Progenitor cell of endocrine pancreas (in vitro differentiated cells): ENCODE measurements at places on chromosomes 12 and 14. TPM values are rescaled to one million over a fixed set of nuclear protein-coding genes. Genes with fewer than 3 reads are reported as not detected.

The MEG3 gene
- 31.0 and 32.3 TPM in 2 replicates for total RNA-seq

The EIF2S3B gene
- total RNA-seq, result 1.8 and 2.4 TPM in 2 replicates

The ANKS1B gene
- 10.1 and 14.0 TPM in 2 replicates for total RNA-seq

DNA sequence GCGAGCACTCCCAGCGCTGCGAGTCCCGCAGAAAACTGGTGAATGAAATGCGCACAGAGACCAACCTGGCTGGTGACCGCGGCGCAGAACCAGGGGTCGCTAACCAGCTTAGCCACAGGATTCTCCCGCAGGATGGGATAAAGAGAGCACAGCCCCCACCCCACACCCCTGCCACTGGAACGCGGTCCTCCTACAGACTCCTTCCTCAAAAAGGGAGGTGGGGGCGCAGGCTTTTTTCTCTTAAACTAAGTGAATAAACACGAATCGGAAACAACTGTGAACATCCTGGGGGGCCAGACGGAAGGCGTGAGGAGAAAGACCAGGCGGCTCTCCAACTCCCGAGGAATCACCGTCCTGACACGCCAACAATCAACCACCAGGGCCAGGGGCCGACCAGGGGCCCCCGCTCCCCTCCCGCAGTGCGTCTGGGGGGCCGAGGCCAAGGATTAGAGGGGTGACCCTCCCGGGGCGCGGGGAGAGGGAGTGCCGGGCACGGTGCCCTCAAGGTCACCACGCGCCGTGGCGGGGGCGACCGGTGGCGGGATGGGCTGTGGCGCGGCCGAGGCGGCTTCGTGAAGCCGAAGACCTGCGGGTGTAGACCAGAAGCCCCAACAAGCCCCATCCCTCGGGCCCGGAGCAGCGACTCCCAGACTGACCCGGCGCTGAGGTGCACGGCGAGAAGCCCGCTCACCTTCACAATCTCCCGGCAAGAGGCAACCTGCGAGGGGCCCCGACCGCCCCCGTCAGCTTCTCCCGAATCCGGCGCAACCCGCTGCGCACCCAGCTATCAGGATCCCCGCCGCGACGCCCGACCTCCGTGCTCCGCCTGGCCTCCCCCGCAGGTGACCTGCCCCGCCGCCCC is 704 bp downstream of the ATP2B1 start:
- peak overlapping the region; percentile 98 for H3K4me3 ChIP-seq
- peak; percentile 24 for DNase-seq
- no peaks in the 10 kb centered on the region for H3K36me3 ChIP-seq
- no peaks in the 10 kb centered on the region for H3K27me3 ChIP-seq

The OVCH1 gene
- total RNA-seq, result 0.31 and 0.65 TPM in 2 replicates

The ANKRD9 gene
- 24.5 and 26.5 TPM in 2 replicates for total RNA-seq

- H3K4me1 ChIP-seq, result no peaks in the 10 kb centered on the region
- no peak overlapping the region for H3K4me3 ChIP-seq
- H3K36me3 ChIP-seq, result peaks cover 10% of the 10 kb centered on the region
- no peak for DNase-seq
Observed at GRCh38 chr12:124352839-124353238, 57.9 kb downstream of the RFLNA start.

The LRRC23 gene
- total RNA-seq, result 20.7 and 21.5 TPM in 2 replicates

DNA sequence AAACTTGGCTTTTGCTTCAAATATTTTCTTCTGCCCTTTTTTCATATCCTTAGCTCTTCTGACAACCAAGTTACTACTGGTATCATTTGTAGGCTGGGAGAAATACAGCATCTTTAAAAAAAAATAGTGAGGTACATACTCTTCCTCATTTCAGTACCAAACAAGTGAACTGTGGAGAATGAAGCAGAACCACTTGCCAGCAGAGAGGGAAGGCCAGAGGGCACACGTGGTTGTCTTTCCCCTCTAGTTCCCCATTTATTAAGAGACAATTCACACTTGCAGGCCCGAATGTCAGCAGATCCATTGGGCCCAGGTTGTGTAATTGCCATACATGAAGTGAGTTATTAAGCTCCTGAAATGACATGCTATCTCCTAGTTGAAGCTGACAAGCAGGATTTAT is 3.2 kb downstream of the SUSD6 start:
- DNase-seq, result no peak
- H3K4me1 ChIP-seq, result peaks cover 50% of the 10 kb centered on the region
- no peak overlapping the region for H3K27ac ChIP-seq
- H3K27me3 ChIP-seq, result no peaks in the 10 kb centered on the region

DNA sequence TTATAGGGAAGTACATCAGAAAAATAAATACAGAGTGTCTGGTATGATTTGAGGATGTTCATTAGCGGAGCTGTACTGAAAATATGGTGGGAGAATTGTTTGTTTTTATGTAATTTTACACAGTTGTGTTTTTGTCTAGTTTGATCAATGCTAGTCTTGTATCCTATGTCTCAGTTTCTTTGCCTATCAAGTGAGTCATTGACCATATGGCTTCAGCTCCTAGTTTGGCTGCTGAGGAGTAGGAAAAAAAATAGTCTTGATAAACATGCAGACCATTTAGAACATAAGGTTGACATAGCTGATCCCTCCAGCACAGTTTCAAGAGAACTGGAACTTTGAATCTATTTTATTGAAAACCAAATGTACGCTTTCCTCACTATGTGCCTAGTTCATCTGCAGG is 1292.1 kb upstream of the FLRT2 start:
- no peaks in the 10 kb centered on the region for H3K4me1 ChIP-seq
- H3K27ac ChIP-seq, result no peak overlapping the region
- H3K36me3 ChIP-seq, result no peaks in the 10 kb centered on the region
- no peak for DNase-seq
- no peaks in the 10 kb centered on the region for H3K27me3 ChIP-seq

DNA sequence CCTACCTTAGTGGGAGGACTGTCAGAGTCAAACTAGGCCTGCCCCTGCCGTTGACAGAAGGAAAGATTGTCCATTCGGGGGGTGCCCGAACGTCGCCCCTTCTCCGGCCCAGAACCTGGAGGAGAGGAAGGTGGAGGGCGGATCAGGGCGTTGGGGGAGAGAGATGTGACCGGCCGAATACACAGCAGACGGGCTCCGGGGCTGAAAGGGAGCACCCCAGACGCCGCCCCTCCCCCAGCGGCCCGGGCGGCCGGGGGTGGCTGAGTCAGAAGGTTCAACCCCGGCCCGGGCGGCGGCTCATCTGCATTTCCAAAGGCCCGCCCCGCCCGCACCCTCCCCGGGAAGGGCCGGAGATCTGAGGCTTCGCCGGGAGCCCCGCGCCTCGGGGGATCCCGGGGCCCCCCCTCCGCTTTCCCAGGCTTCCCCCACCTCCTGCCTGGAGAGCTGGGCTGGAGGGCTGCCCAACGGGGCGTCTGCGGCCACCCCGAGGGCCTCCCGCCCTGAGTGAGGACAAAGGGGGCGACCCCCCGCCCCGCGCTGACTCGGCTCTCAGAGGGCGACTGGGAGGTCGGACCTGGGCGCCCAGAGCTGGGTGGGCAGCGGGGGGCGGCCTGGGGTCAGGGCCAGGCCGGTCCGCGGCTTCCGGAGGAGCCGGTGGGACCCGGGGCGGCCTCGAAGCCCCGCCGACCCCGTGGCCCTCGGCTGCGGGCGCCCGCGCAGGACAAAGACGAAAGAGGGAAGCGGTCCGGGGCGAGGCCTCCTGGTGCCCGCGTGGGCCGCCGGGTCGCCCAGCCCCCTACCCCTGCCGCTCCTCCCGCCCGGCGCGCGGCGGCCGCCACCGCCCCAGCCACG is 3.7 kb upstream of the SETD1B start:
- H3K27me3 ChIP-seq, result no peaks in the 10 kb centered on the region
- peak overlapping the region; percentile 98 for H3K27ac ChIP-seq
- no peak for DNase-seq
- H3K4me1 ChIP-seq, result peaks cover 25% of the 10 kb centered on the region
- H3K36me3 ChIP-seq, result peaks cover 16% of the 10 kb centered on the region
- peak overlapping the region; percentile 83 for H3K4me3 ChIP-seq

DNA sequence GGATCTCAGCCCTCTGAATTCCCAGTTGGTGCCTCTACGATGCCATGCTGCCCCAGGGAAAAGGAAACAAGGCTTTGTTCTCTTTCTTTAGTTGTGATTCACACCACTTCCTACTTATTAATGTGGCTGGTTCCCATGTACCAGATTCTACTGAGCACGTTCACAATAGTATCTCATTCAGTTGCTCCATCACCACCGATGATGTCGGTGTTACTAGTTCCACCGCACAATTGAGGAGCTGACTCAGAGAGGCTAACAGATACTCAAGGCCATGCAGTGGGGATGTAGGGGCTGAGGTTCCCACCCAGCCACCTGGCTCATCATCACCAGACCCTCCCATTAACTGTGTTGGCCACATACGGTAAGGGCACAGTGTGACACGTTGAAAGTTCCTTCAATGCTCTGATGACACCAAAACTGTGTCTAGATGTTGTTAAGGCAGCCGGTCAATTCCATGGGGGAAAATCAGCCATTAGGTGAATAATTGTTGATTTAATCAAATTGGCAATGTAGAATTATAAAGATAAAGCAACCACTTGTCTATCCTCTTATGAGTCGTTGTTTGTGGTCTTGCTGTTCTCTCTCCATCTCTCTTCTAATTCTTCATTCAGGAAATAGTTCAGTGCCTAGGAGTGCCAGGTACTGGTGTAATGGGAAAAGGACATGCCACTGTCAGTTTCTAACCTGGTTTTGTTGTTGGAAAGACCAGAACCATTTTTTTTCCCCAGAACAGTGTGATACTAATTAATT is 244.2 kb upstream of the CRY1 start:
- no peak for DNase-seq
- no peak overlapping the region for H3K4me3 ChIP-seq
- peaks cover 49% of the 10 kb centered on the region for H3K27me3 ChIP-seq
- no peak overlapping the region for H3K27ac ChIP-seq
- no peaks in the 10 kb centered on the region for H3K4me1 ChIP-seq

- no peak for DNase-seq
- peak overlapping the region; percentile 89 for H3K27ac ChIP-seq
- no peak overlapping the region for H3K4me3 ChIP-seq
- H3K36me3 ChIP-seq, result peaks cover 32% of the 10 kb centered on the region
- H3K4me1 ChIP-seq, result peaks cover 46% of the 10 kb centered on the region
- H3K27me3 ChIP-seq, result no peaks in the 10 kb centered on the region
Observed at GRCh38 chr12:45349916-45350315, 134.0 kb downstream of the ANO6 start.

DNA sequence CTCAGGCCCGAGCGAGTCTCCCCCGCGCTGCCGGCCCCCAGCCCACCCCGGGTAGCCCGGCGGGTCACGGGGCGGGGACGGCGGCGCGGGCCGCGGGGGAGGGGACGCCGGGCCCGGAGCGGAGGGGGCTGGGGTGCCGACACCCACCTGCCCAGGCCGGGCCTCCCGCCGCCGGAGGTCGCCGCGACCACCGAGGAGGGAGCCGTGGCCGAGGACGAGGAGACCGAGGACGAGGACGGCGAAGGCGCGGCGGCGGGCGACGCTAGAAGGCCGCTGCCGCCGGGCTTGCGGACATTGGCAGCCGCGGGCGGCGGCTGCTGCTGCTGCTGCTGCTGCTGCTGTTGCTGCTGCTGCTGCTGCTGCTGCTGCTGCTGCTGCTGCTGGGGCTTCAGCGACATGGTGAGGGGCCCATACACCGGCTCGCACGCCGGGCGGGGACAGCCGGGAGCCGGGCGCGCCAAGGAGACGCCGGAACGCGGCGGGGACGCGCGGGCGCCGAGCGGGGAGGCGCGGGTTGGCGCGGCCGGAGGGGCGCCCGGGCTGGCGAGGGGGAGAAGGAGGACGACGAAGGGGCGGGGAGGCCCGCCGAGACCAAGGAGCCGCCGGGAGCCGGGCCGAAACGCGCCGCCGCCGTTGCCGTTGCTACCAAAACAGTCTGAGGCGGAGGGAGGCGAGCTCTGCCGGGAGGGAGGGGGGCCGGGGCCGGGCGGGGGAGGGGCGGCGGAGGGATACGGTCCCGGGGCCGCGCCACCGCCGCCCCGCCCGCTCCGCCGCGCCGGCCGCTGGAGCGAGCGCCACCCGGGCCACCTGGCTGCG is at the start of gene ATXN2:
Gene ATXN2, minus strand, starts transcription at position 679 of the 816 bp plus-strand sequence. Its CDS starts 281 bp downstream, at position 398.
- DNase-seq, result peak; percentile 41
- H3K36me3 ChIP-seq, result no peaks in the 10 kb centered on the region
- H3K4me3 ChIP-seq, result peak within 1 kb of the TSS; percentile 93
- H3K4me1 ChIP-seq, result peaks cover 30% of the 10 kb centered on the region

The HOXC9 gene
- not detected in 2 replicates for total RNA-seq

The KRT1 gene
- not detected in 2 replicates for total RNA-seq

GRCh38 chr12:46896680-46897079 is 70.9 kb upstream of the SLC38A4 start:
- no peak overlapping the region for H3K4me3 ChIP-seq
- H3K4me1 ChIP-seq, result no peaks in the 10 kb centered on the region
- H3K36me3 ChIP-seq, result no peaks in the 10 kb centered on the region
- no peak overlapping the region for H3K27ac ChIP-seq

The RASSF8 gene
- total RNA-seq, result 36.9 and 38.8 TPM in 2 replicates

DNA sequence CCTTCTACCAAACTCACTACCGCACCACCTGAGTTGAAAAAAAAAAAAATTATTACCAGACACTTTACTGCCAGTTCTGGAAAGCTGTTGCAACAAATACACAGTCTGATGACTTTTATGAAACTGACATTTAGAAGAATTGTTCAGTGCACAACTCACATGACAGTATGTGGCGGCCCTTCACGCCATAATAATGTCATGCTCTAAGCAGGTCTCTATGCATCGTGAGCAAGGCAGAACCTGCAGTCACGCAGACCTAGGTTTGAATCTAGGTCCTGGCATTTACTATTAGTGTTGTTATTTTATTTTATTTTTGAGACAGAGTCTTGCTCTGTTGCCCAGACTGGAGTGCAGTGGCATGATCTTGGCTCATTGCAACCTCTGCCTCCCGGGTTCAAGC is 8.1 kb downstream of the MYL2 start:
- no peaks in the 10 kb centered on the region for H3K36me3 ChIP-seq
- H3K4me3 ChIP-seq, result no peak overlapping the region
- H3K27me3 ChIP-seq, result peaks cover 12% of the 10 kb centered on the region
- DNase-seq, result no peak
- H3K4me1 ChIP-seq, result no peaks in the 10 kb centered on the region
- no peak overlapping the region for H3K27ac ChIP-seq

- peaks cover 21% of the 10 kb centered on the region for H3K4me1 ChIP-seq
- no peaks in the 10 kb centered on the region for H3K27me3 ChIP-seq
- no peak overlapping the region for H3K27ac ChIP-seq
Observed at GRCh38 chr12:46266382-46266791, 2.5 kb downstream of the SLC38A1 start.

- H3K4me3 ChIP-seq, result no peak overlapping the region
- peaks cover 1% of the 10 kb centered on the region for H3K4me1 ChIP-seq
- peaks cover 42% of the 10 kb centered on the region for H3K36me3 ChIP-seq
- no peak for DNase-seq
- H3K27me3 ChIP-seq, result no peaks in the 10 kb centered on the region
Observed at GRCh38 chr12:286531-287300, 24.1 kb upstream of the SLC6A13 start.

GRCh38 chr14:92930737-92931602 is 8.0 kb downstream of the CHGA start:
- H3K4me3 ChIP-seq, result no peak overlapping the region
- H3K27ac ChIP-seq, result no peak overlapping the region
- no peaks in the 10 kb centered on the region for H3K36me3 ChIP-seq
- H3K4me1 ChIP-seq, result no peaks in the 10 kb centered on the region
- DNase-seq, result no peak

GRCh38 chr12:118312578-118312977 is 60.1 kb downstream of the TAOK3 start:
- no peaks in the 10 kb centered on the region for H3K27me3 ChIP-seq
- no peak overlapping the region for H3K27ac ChIP-seq
- DNase-seq, result no peak
- no peak overlapping the region for H3K4me3 ChIP-seq

The MGAT4C gene
- 0.22 and 0.53 TPM in 2 replicates for total RNA-seq
